Right forelimb (tissue), 1 donor: ENCODE measurements at places on chromosomes 6 and 20.

GRCh38 chr6:3088968-3089367 is 20.7 kb downstream of the RIPK1 start:
- no peak for DNase-seq

DNA sequence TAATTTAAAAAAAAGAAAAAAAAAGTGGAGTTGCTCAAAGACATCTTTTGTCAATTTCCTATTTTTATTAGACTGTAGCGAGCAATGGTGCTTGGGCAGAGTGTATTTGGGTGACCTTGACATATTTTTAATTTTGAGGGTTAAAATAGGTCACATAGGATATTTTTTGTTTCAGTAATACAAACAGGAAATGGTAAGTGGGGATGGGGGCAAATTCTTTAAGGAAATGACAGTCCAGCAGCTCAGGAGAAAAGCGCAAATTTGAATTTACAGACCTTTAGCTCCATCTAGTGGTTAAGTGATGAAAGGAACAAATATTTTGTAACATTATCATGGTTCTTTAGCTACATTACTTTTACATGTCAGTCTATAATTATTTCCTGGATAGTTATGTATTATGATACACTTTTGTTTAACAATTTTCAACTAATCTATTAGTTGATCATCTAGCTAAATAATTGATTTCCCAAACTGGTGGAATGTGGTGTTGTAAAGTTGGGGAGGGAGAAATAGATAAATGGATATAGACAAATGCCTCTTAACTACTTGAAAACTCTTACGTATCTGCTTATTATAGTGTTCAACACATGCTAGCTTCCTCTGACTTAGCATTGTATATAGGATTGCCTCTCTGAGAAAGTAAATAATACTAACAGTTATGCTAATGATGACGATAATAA is 10.0 kb downstream of the CITED2 start:
- no peak for DNase-seq

GRCh38 chr6:109224994-109225393 is 129.7 kb downstream of the CEP57L1 start:
- no peak for DNase-seq

DNA sequence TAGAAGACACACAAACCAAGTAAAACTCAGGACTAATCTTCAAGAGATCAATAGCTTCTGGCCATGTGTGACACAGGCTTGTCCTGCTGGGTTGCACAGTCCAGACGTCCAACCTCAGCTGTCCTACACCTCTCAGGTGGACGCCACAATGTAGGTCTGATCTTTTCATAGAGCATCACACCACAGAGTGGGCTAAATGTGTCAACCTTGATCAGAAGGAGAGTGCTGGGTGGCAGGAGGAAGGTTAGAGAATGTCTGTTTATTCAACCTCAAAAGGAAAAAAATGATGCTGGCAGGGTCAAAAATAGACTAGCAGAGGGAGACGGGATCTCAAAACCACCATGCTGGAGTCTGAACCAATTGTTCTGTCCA is 41.7 kb downstream of the GFOD1 start:
- no peak for DNase-seq

GRCh38 chr6:48535582-48536009 is 424.6 kb upstream of the PTCHD4 start:
- DNase-seq: no peak

- no peak for DNase-seq
Observed at GRCh38 chr20:52926505-52926904, 45.7 kb upstream of the TSHZ2 start.

DNA sequence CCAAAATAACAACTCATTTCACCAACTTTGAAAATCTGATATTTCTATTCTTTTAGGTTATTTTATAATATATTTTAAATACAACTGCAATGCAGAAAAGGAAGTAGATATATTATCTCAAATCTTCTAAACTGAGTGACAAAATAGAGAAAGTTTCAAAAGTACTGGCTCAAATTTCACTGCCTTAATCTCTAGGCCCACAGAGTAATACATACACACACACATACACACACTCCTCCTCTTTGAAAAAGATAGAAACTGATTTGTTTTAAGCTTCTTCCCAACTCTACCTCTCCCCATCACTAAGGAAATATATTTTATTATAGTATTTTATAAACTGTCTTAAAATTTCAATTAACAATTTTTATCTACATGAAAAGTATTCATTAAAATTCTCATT is 36.2 kb downstream of the ARHGAP18 start:
- no peak for DNase-seq

GRCh38 chr20:59933296-59933848 is at the start of gene SYCP2:
TSS of gene SYCP2 (minus strand) at chr20:59933637. CDS start at chr20:59922413, 11,224 bp downstream.
- DNase-seq: peak; percentile 73

DNA sequence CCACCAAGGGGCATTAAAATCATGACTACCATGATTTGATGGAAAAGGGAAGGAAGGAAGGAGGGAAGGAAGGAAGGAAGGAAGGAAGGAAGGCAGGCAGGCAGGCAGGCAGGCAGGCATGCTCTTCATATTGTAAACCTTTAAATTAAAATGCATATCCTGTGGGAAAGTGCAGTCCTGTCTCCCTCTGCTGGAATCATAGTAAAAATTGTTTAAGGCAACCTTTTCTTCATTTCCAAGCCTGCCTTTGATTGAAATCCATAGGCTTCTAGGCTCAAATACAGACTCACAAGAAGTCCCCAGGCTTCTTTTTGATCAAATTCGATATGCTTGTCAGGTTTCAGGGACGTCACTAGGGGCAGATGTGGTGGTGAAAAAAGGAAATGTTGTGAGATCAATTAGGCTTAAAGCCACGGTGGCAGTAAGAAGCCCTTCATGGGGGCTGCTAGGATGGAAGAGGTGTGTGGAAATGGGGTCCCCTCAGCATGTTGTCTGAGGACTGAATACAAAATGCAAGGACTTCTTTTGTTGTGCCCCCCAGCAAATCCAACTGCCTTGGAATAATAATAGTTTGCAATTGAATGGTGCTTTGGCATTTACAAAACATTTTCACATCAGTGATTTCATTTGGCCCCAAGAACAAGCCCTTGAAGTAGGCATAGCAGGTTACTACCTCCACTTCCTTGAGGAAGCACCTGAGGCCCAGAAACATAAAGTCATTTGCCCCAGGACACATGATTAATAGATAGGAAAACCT is 25.6 kb upstream of the GABRR1 start:
- no peak for DNase-seq

DNA sequence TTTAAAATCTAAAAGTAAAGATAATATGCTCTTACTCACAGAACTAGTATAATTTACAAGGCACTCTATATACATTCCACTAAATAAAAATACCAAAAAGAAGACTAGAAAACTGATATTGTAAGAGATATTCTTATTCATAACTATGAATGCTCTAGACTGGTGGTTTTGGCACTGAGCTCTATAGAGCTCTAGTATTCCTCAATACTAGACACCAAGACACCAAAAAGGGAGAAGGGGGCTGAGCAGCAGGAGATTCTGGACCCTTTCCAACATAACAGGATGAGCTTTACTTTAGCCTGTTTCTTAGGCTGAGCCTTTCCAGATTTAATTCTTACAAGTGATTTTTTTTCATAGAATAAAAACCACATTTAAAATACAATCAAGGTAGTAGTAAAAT is 173.6 kb downstream of the COL21A1 start:
- no peak for DNase-seq

- no peak for DNase-seq
Observed at GRCh38 chr6:169115632-169116031, 138.0 kb downstream of the THBS2 start.

- no peak for DNase-seq
Observed at GRCh38 chr6:56025795-56026194, 150.4 kb upstream of the BMP5 start.

DNA sequence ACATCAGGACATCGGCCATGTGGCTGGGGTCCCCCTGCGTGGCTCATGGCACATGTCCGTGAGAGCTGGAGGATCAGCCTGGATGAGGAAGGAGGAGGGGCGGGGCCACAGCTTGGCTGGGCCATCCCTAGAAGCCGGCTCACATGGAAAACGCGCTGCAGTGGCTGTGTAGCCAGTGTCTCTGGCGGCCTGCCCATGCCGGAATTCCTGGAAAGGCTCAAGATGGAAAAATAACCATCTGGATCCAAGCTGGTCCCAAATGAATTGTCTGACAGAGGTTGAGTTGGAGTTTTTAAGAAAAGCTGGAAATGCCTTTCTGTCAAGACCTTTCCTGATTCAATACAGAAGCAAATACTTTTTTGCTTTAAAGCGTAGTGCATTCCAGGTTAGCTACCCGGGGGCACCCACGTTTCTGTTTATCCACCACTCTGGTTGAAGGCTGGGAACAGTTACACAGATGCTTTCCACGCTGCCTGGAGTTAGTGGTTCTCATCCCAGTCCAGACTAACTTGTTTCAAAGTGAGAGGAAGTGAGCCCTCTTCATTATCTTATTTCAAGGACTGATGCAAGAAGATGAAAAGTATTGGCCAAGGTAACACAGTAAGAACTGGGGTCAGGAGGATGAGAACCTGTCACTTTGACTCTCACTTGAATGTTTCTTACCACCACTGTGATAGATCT is 99.0 kb downstream of the GMPR start:
- DNase-seq: peak; percentile 97

GRCh38 chr20:24724982-24725533 is 224.0 kb upstream of the CST7 start:
- no peak for DNase-seq

GRCh38 chr6:125854355-125854754 is 63.6 kb downstream of the NCOA7 start:
- no peak for DNase-seq

- DNase-seq: no peak
Observed at GRCh38 chr6:61953851-61954250, 332.2 kb downstream of the KHDRBS2 start.

DNA sequence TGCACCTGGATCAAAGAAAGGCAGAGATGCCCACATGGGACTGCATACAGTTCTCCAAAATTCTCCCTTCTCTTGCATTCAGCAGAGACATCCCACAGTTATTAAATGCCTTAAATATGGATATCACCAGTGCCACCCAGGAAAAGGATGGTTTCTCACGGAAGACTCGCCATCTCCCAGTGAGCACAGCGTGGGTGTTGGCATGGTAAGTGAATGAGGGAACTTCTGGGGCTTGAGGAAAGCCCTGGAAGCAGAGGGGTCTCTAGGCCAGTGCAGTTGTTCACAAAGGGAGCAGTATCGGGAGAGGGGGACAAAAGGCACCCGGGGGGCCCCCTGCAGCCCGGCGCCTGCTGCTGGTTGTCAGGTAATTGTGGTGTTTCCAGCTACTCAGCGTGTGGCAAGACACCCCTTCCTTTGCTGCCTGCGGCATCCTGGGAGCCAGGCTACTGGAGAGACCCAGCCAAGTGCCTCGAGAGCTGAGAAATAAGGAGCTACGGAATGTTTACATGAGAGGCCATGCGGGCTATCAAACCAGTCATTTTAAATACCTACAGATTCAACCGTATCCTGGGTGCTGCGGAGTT is 125.4 kb downstream of the PXDC1 start:
- no peak for DNase-seq

- DNase-seq: no peak
Observed at GRCh38 chr20:53867741-53868351, 202.5 kb downstream of the BCAS1 start.
